ENCODE measurements at places on chromosomes 16 and 17. TPM values are rescaled to one million over a fixed set of nuclear protein-coding genes. Genes with fewer than 3 reads are reported as not detected.

- no peak for DNase-seq
These were observed 1.2 kb downstream of the EPN3 start for GRCh38 chr17:50533720-50534148.

DNA sequence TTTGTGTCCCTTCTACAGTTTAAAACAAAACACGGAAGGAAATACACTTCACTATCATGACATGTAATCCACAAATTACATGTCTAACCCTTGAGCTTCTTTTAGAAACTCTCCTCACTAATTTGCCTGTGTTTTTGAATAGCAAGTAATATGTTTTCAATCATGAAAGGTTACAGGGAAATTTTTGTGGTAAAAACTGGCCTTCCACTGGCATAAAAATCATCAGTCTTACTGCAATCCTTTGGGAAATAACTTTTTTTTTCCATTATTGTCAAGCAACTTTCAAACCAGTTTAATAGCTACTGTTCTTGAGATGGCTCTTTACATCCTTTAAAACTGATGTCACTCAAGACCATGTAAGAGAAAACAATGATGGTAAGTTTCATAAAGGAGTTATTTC lies 27.0 kb downstream of the MYO1D start:
- no peak for DNase-seq

GRCh38 chr16:74735554-74735953 lies 34.9 kb upstream of the MLKL start:
- no peak for DNase-seq

DNA sequence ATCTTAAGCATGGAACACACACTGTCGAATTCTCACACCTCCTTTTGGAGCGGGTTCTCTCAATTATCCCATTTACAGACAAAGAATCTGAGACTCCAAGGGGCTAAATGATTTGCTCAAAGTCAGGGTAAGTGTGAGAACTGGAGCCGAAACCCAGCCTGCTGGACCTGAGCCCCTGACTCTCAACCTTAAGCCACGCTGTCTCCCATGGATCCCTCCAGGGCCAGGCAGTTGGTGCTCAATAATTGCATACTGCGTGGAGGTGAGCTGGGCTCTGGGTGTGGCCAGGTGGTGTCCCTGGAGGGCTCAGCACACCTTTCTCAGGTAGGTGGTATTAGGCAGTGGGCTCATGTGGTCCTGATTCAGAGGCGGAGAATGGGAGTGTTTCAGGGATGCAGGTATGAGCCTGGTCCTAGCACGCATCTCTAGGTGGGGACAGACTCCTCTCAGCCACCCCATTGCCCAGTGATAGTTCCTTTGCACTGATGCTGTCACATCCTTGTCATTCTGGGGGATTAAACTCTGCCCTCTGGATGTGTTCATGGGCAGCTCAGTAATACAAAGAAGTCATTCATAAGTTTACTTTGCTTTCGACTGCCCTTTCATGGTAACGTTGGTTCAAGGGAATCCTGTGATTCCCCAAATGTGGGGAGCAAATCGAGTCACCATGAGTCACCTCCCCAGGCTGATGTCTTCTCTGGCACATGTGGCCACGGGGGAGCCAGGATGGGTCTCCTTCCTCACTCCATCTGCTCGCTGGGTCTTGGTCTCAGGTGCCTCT lies 399.5 kb upstream of the TNRC6C start:
- no peak for DNase-seq

DNA sequence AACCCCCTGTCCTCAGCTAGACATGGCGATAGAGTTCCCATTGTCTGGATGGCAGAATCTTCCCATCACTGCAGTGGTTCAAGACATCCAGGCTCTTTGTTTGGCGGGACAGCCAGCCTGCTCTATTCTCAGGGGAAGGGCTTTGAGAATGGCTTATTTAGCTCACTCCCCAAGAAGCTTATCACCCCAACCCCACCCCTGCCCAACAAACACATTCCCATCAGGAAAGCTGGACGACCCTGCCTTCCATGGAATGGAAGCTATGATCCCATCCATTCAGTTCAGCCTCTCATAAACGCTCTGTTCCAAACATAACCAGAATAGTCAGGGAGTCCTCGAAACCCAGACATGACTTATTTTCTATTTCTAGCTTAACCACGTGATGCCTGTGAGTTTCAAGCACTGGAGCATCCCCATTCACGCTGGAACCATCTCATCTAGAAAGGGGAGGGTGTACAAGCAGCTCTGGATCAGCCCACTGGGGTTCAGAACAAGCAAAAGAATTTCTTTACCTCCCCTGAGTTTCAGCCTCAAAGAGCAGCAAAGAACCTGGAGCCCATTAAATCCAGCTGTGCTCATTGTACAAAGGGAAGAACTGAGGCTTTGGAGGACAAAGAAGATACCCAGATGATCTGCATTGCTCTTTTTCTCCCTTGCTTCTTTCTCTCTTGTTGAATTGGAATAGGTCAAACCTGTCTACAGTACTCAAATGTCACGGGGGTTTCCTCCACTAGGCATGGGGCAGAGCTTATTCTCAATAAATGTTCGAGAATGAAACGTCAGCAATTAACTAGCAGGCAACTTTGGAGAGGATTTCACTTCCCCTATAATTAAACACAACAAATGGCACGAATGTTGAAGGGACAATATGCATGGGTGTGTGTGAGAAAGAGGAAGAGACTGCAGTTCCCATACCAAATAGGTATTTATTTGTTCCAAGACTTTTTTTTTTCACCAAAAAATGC lies 93.1 kb downstream of the XYLT1 start:
- DNase-seq, result no peak

Gene NKD1
- 0.95 TPM for total RNA-seq

DNA sequence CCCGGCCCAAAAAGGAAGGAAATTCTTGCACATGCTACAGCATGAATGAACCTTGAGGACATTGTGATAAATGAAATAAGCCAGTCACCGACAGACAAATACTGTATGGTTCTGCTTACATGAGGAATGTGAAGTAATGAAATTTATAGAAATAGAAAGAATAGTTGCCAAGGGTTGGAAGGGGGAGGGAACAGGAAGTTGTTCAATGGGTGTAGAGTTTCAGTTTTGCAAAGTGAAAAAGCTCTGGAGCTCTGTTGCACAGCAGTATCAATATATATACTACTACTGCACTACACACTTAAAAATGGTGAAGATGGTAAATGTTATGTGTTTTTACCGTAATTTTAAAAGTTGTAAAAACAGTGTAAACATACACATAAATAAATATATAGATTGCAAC lies 43.7 kb downstream of the PKD1L3 start:
- DNase-seq, result no peak

DNA sequence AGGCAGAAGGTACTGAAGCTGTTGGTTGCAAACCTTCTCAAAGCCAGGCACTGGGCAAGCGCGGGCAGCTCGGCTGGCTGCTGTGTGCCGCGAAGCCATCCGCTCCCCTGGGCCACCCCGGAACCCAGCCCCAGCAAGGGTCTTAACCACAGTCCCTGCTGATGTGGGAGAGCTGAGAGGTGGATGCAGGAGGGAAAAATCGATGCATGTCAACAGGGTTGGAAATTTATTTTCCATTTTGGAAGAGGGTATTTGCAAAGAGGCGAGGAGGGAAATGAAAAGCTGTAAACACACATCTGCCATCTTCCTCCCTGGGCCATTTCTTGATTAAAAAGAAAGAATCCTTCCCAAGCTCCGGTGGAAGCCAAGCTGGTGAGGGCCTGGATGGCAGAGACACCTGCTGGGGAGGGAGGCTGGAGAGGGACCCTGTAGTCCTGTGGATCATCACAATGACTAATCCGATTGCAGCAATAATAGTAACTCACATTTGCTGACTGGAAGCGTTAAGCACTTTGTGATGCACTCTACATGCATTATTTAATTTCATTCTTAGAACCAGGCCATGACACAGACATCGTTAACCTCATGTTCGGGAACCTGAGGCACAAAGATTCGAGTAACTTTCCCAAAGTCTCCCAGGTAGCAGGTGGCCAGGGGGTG lies 13.9 kb upstream of the TBX2 start:
- DNase-seq, result no peak

DNA sequence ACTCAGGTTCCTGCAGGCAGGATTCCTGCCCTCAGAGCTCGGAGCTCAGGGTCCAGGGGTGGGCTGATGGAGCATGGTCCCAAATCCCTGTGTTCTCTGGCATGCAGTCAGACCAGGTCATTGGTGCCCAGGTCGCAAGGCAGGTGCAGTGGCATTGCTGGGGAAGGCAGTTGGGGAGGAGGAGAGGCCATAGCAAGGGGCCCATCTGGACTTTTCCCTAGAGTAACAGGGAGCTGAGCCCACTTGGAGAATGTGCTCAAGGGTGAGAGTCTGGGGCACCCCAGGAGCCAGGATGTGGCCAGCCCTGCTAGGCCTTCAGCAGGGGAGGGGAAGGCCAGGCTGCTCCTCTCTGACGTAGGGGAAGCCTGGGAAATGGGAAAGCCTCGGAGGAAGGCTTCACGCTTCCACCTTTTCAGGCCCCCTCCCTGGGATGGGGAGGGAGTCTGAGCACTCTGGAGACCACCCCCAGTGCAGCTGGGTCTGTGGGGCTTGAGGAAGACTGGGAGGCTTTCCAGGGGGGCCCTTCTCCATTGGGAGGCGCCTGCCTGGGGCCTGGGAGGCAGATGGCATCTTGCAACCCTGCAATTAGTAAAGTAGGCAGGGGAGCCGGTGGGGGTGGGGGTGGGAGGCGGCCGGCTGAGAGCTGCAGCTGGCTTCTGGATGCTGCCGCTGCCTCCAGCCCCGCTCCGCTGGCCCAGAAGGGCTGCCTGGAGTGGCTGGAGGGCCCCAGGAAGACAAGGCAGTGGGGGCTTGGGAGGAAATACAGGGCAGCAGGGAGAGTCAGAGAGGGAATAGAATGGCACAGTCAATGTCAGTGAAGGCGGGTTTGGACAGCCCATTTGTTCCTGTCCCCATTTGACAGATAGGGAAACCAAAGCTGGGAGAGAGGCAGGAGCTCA lies 21.1 kb upstream of the DOK4 start:
- no peak for DNase-seq

GRCh38 chr17:37839196-37839978 lies 84.8 kb upstream of the TBC1D3K start:
- DNase-seq, result no peak

GRCh38 chr16:62077998-62078397 lies 41.8 kb upstream of the CDH8 start:
- DNase-seq, result no peak

Gene CDH5
- not detected for total RNA-seq

- peak; percentile 34 for DNase-seq
These were observed 32.6 kb downstream of the NUBP1 start for GRCh38 chr16:10776280-10776679.

Measured in activated CD4-positive, alpha-beta memory T cell treated with anti-CD3 and anti-CD28 coated beads, Interleukin-2, amount 10 ng/mL, durations not matched to agents 7 days and 5 days (primary cell).